H1 (cell line): ENCODE measurements at places on chromosomes 7 and 10. TPM values are rescaled to one million over a fixed set of nuclear protein-coding genes. Genes with fewer than 3 reads are reported as not detected.
A peak's percentile ranks its signal among the peaks of the same experiment; 100 is the strongest.

The SLC26A4 gene
- total RNA-seq = 0.35 TPM in 1 of 2 replicates, not detected in the other

The MEOX2 gene
- total RNA-seq = 0.19 TPM in 1 of 2 replicates, not detected in the other

The NAPEPLD gene
- 9.1 and 9.9 TPM in 2 replicates for total RNA-seq

The CTAGE4 gene
- 9.8 and 10.3 TPM in 2 replicates for total RNA-seq

The SRPK2 gene
- 47.1 and 51.2 TPM in 2 replicates for total RNA-seq

The PPP1R3C gene
- total RNA-seq = 1.3 and 1.7 TPM in 2 replicates

The CALHM2 gene
- 1.2 and 1.9 TPM in 2 replicates for total RNA-seq

The PMPCB gene
- 81.2 and 83.5 TPM in 2 replicates for total RNA-seq

The CTNNA3 gene
- total RNA-seq = 1.5 TPM in 2 replicates

- no peak for DNase-seq
Measured at GRCh38 chr10:3636356-3637181, 148.4 kb downstream of the KLF6 start.

DNA sequence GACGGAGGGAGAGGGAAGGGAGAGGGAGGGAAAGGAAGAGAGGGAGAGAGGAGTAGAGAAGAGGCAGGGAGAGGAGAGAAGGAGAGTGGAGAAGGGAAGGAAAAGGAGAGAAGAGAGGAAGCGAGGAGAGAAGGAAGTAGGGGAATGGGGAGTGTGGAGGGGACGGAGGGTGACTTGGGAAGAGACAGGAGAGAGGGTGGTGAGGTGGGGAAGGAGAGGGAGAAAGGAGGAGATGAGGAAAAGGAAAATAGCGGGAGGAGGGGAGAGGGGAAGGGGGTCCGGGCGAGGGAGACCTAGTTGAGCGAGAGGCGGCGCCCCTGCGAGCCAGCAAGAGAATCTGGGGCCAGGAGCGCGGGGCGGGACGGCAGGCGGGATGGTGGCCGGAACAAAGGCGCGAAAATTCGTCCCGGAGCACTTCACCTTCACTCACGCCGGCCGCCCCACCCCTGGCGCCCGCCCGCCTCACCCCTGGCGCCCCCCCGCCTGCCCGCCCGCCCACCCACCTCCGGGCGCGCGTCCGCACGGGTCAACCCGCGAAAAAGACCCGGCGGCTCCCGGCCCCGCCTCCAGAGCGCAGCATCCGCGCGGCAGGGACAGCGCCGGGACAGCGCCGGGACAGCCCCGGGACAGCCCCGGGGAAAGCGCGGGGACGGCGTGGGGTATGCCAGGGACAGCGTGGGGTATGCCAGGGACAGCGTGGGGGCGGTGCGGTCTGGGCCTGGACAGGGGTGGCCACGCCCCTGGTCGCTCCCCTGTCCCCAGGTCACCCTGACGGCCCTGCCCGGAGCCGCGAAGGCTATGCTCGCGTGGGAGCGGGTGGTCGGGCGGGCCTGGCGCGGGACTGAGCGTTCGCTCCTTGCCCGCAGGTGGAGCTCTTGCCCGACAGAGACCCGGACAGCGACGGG is 4.2 kb downstream of the VSTM2A start:
- DNase-seq = no peak

- DNase-seq = no peak
Measured at GRCh38 chr7:65974191-65974801, 7.7 kb downstream of the GUSB start.

DNA sequence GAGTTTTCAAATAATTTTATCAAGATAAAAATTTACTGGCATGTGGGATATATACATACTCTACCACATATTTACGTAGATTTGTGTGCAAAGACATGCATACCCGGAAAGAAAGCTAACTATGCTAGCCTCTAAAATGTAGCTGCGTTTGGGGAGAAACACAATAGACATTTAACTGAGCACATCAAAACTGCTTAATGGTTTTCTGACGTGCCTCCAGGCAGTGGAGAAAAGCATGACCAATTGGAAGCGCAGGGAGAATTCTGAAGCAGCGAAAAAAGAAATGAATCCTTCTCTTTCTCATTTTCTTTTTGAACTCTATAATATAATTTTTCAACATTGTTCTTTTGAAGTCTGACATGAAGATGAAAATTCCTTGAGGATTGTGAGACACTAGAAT is 60.3 kb upstream of the LYZL1 start:
- DNase-seq = no peak

DNA sequence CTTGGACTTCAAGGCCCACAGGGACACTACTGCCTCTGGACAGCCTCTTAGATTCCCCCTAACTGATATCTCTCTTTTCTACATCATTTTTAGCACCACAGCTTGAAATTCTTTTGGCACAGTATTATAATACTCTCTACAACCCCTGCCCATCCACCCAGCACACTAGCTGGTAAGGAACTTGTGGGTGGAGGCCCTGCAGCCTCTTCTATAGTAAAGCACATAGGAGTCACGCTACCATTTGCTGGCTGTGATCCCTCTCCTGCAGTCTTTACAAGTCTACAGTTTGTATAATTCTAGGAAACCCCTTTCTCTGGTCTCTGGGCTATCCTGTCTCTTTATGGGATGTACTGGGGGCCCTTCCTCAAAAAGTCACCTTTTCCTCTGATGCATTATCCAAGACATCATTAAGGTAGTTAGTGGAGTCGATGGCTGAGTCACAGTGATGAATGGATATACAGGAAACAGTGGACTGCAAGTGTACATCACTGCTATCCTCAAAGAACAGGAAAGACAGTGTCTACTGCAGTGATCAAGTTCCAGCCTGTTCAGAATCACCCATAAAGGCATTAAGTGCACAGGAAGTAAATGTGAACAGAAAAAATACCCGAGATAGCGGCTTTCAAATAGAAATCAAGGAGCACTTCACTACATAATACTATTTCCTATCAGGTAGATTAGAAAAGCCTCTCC is 54.4 kb downstream of the STK17A start:
- no peak for DNase-seq

GRCh38 chr7:150968056-150968733 is 9.9 kb downstream of the KCNH2 start:
- no peak for DNase-seq

- DNase-seq = no peak
Measured at GRCh38 chr7:133702960-133703359, 424.2 kb upstream of the LRGUK start.

DNA sequence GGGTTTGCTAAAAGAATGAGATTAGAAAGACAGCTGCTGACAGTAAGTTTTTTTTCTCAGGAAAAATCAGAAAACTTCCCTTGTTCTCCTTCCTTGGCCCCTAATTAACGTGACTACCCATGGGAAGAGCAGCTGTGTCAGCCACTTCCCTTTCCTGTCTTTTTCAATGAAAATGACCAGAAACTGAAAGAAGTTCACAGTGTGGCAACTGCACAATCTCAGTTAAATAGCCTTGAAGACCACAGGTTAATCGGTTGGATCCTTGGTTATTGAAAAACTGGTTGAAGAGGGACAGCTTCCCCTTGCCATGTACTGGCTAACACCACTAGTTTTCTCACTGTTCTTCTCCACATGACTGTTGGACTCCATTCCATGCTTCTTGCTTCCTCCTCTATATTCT is 148.8 kb upstream of the AGR3 start:
- no peak for DNase-seq

DNA sequence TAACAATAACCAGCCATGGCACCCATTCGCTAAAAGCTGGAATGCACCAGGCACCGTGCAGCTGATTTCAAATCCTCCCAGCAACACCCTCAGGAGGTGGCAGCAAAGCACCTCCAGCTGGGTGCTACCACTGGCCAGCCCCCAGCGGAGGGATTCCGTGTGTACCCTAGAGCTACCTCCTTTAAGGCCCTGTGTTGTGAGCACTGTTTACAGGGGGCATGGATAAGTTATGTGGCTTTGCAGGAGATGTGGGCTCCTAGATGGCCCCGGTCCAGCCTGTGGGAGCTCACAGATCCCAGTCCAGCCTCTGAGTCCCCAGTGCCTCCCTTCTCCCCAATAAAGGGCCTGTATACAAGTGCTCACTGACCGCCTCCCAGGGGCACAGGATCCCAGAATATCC is 27.1 kb downstream of the TNRC18 start:
- no peak for DNase-seq

- no peak for DNase-seq
Measured at GRCh38 chr10:4383651-4384098, 442.3 kb upstream of the AKR1E2 start.

- DNase-seq = peak; percentile 61
Measured at GRCh38 chr7:5827755-5828154, 46.3 kb upstream of the RNF216 start.

DNA sequence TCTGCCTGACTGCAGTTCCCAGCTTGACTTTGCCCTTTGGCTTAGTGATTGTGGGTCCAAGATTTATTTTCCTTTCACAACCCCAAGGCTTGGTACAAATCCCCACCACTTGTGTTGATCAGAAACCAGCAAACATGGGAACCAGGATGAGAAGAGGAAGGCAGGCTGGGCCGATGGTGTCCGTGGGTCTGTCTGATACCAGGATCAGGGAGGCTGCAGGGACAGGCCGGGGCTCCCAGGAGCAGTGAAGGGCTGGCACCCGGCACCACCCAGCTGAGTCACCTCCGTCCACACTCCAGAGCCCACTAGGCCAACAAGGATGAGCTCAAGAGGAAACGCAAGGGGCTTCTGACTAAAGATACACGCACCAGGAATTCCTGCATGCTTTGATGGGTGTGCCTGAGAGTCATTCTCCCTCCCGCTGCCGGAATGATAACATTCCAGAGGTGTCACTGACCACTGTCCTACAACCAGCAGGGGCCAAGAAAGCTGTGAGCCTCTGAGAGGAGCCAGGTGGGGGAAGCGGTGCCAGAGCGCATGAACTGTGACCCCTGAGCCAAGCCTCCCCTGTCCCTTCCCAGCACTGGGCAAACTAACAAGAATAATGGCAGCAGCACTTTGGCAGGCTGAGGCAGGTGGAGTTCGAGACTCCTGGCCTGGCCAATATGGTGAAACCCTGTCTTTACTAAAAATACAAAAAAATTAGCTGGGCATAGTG is 29.2 kb upstream of the PROSER2 start:
- DNase-seq = no peak

- no peak for DNase-seq
Measured at GRCh38 chr7:25664593-25664992, 436.3 kb upstream of the NPVF start.

GRCh38 chr10:61192042-61192441 is 248.1 kb upstream of the RHOBTB1 start:
- no peak for DNase-seq

GRCh38 chr10:116787053-116787659 is 44.8 kb upstream of the HSPA12A start:
- no peak for DNase-seq

GRCh38 chr7:55548295-55548731 is 24.0 kb downstream of the VOPP1 start:
- DNase-seq = no peak
